Spinal cord (tissue), 10 donors: ENCODE measurements at places on chromosomes 12 and 14.
A peak's percentile ranks its signal among the peaks of the same experiment; 100 is the strongest.

DNA sequence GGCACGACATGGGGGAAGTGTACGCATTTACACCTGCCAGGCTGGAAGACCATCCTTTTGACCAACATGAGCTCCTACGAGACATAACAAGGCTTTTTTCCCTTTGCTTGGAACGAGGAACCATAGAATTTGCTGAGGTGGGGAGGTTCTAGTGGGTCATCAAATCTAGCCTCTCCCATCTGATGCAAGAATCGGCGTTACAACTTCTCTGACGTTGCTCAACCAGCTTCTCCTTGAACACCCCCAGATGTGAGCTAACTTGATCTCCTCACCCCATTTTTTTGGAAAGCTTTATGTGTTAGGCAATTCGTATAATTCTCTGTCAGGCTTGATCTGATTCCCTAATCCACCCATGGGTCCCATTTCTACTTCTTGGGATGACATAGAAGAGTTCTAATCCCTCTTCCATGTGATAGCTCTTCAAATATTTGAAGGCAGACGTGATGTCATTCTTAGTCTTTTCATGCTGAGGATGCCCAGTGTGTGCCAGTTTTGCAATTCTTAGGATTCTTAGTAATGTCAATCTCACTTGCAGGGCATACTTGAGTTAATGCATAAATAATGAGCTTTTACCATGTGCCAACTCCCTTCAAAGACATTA is 163.6 kb upstream of the PARP11 start:
- DNase-seq, result no peak

DNA sequence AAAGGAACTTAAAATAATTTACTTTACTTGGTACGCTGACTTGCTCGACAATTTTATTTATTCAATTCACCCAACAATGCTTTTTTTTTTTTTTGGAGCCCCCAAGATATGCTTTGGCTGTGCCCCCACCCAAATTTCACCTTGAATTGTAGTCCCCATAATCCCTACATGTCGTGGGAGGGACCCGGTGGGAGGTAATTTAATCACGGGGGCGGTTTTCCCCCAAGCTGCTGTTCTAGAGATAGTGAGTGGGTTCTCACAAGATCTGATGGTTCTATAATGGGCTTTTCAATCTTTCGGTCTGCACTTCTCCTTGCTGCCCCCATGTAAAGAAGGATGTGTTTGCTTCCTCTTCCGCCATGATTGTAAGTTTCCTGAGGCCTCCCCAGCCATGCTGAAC is 10.4 kb downstream of the FGD6 start:
- no peak for DNase-seq

DNA sequence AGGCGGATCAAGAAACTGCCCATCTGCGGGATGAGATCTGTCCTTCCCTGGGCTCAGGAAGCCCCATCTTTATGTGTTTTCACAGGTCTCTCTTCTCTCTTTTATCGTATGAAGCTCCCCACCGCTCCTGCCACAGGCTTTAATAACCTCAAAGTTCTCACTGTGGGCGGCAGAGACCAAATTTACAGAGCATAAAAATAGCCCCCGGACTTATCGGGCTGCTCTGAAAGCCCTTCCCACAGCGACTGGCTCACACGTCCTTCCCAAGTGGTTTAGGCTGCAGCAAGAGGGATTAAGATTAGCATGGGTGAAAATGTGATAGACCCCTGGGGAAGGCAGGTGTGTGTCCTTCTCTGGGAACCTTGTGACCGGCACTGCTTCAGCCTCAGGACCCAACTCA is 47.8 kb downstream of the TESC start:
- no peak for DNase-seq

GRCh38 chr12:49288412-49288853 is 6.5 kb upstream of the PRPH start:
- DNase-seq, result peak; percentile 39

GRCh38 chr12:124677552-124678356 is 110.3 kb upstream of the NCOR2 start:
- no peak for DNase-seq

DNA sequence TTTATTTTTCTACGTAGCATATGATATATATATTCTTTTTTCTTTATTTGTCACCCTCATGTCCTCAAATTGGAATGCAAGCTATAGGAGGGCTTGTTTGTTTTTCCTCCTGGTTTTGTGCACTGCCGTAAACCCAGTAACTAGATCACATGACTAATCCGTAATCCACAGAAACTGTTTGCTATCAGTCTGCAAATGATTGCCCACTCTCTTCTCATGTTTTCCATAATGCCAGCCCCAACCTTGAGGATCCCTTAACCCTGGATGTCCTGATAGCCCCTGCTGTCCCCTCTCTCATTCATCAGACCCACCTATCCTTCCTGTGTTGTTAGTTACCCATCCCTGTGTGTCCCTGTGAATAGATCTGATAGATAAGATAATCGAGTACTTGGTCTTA is 94.0 kb downstream of the TSPAN9 start:
- no peak for DNase-seq

GRCh38 chr12:55019784-55020183 is at the start of gene NEUROD4:
TSS of gene NEUROD4 (plus strand) at chr12:55019974. CDS start at chr12:55026440, 6,466 bp downstream.
- DNase-seq, result no peak

DNA sequence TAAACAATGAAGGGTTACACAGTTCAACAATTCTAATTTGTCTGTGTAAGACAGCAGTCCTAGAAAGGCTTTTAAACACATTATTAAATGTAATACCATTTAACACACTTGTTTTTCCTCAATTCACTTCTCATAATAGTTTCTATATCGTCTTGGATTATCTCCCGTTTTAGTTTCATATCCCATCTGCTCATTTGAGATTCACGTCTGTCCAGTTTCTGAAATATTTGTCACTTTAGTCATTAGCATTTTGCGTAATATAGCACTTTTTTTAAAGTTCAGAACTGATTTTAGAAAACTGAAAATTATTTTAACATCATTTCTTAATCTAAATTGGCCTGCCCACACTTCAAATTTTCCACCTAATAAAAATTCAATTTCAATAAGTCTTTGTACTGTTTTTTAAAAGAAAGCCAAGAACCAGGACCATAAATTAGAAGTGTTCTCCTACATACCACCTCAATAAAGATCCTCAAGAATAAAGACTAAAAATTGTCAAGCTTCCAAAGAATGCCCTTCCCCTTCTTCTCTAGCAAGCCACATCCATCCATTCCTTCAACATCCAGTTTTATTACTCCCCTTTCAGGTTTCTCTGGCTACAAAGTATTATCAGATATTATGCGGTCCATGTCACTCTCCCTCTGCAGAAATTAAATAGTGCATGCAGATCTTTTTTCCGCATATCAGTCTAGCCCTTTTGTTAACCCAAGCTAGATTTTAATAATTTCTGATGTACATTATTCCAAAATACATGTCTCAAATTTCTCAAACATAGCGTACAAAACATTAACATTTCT is 11.9 kb downstream of the MED13L start:
- no peak for DNase-seq
